ENCODE measurements at places on chromosomes 16 and 17. TPM values are rescaled to one million over a fixed set of nuclear protein-coding genes. Genes with fewer than 3 reads are reported as not detected.

STAC2 gene
- total RNA-seq: not detected

DNA sequence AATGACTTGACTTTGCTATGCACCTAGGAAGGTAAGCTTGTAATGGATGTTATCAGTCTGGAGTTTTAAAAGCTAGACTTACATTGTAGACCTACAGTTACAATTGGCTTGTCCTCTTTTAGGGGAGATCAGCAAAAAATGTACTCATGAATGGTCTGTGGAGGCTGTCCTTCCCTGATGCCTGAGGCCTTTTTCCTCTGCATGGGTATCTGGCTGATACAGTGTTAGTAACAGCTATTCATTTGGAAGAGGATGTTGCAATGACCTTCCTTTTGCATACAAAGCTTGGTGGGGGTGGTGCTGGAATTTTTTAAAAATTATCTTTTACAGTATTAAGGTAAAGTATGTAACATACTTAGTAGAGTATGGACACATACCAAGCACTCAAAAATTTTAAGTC, 525.5 kb downstream of the KIF2B start:
- no peak for DNase-seq
- H3K27me3 ChIP-seq: no peaks in the 10 kb centered on the region
- no peak overlapping the region for H3K4me3 ChIP-seq
- H3K36me3 ChIP-seq: no peaks in the 10 kb centered on the region
- H3K27ac ChIP-seq: no peak overlapping the region

- H3K36me3 ChIP-seq: peaks cover 23% of the 10 kb centered on the region
- no peak overlapping the region for H3K27ac ChIP-seq
- peaks cover 6% of the 10 kb centered on the region for H3K4me1 ChIP-seq
- no peak for DNase-seq
These were observed 62.7 kb upstream of the SREBF1 start for GRCh38 chr17:17899486-17899885.

PRSS36 gene
- 3.5 TPM for total RNA-seq

KRTAP9-8 gene
- not detected for total RNA-seq

DNA sequence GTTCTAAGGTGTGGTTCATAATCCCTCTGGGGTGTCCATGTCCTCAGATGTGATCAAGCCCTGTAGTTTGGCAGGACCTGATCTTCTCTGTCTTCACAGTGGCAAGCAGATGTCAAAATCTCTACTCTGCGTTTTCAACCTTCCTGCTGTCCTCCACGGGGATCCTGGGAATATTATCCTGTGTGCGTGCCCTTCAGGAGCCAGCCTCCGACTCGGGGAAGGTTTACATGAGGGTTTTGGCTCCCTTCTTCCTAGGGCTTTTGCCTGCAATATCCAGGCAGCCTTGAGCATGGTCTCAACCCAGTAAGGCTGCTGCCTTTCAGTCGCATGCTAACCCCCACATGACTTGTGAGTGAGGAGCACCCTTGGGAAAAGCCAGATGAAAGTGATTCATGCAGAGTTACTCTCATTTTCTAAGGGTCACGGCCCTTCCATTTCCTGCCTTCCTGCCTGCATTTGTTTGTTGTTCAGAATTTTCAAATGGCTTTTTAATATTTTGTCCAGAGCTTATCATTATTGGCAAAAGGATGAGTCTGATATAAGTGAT, 202.2 kb upstream of the CHMP6 start:
- H3K4me1 ChIP-seq: peaks cover 24% of the 10 kb centered on the region

DNA sequence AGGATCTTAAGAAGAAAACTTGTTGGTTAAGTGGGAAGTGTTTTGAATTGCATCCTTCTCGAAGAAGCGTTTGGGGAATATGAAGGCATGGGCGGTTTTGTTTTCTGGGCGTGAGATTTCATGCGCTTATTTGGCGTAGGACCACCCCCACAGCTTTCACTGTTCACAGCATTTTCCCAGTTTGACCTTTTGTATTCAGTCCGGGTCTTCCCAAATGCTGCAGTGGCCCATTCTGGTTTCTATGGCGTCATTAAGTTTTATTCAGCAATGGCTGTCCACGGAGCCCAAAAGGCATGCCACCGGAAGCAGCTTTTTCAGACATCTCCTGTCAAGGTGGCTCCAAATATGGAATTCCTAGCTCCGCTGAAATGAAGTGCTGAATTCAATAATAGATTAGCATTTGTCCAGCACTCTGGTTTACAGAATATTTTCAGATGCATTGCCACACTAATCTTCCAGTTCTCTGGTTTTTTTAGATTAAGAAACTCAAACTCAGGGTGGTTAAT, 90.6 kb upstream of the FBXO47 start:
- no peaks in the 10 kb centered on the region for H3K36me3 ChIP-seq
- H3K27me3 ChIP-seq: no peaks in the 10 kb centered on the region
- H3K4me3 ChIP-seq: no peak overlapping the region
- peaks cover 13% of the 10 kb centered on the region for H3K4me1 ChIP-seq
- no peak for DNase-seq
- no peak overlapping the region for H3K27ac ChIP-seq

- H3K4me3 ChIP-seq: peak overlapping the region; percentile 10
- H3K27me3 ChIP-seq: peaks cover 8% of the 10 kb centered on the region
- peaks cover 44% of the 10 kb centered on the region for H3K4me1 ChIP-seq
- no peaks in the 10 kb centered on the region for H3K36me3 ChIP-seq
These were observed 40.3 kb downstream of the CBFA2T3 start for GRCh38 chr16:88936556-88937205.

PPY gene
- total RNA-seq: not detected

- no peaks in the 10 kb centered on the region for H3K4me1 ChIP-seq
- H3K4me3 ChIP-seq: no peak overlapping the region
- peaks cover 2% of the 10 kb centered on the region for H3K27me3 ChIP-seq
These were observed 14.0 kb downstream of the TBX4 start for GRCh38 chr17:61466246-61466645.

GLTPD2 gene
- not detected for total RNA-seq

TAX1BP3 gene
- 17.0 TPM for total RNA-seq

KRTAP4-9 gene
- not detected for total RNA-seq

GRCh38 chr16:5502467-5502869, 404.9 kb upstream of the EEF2KMT start:
- no peak overlapping the region for H3K4me3 ChIP-seq
- no peak overlapping the region for H3K27ac ChIP-seq
- H3K4me1 ChIP-seq: no peaks in the 10 kb centered on the region
- no peaks in the 10 kb centered on the region for H3K27me3 ChIP-seq
- H3K36me3 ChIP-seq: no peaks in the 10 kb centered on the region

- no peaks in the 10 kb centered on the region for H3K27me3 ChIP-seq
- no peak overlapping the region for H3K27ac ChIP-seq
- H3K4me1 ChIP-seq: peaks cover 37% of the 10 kb centered on the region
- H3K36me3 ChIP-seq: no peaks in the 10 kb centered on the region
- H3K4me3 ChIP-seq: no peak overlapping the region
- no peak for DNase-seq
These were observed 11.3 kb upstream of the UBALD2 start for GRCh38 chr17:76253841-76254240.

- H3K27ac ChIP-seq: no peak overlapping the region
- H3K36me3 ChIP-seq: no peaks in the 10 kb centered on the region
- H3K27me3 ChIP-seq: peaks cover 22% of the 10 kb centered on the region
- H3K4me3 ChIP-seq: no peak overlapping the region
These were observed 1.2 kb downstream of the GPRC5B start for GRCh38 chr16:19883296-19883965.

DNA sequence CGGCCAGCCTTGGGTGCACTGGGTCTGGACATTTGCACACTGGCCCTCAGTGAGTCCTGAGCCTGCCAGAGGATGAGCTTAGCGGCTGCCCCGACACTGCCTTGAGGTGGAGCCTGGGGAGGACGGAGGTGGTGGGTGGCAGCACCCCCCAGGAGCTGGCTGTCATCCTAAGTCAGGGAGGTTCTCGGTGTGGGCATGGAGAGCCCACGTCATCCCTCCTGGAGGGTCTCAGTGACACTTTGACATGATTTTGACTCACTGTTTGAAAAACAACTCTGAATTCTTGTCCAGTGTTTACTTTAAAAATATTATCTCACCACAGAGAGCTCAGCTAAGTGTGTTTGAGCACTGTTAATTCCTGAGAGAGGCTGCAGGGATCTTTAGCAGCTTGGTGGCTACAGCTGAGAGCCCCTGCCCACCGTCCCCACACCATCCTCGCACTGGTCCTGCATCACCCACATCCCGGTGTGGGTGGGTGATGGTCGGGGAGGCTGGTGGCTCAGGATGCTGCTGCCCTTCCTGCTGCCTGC, 63.1 kb downstream of the BANP start:
- H3K36me3 ChIP-seq: peaks cover 17% of the 10 kb centered on the region
- no peak overlapping the region for H3K27ac ChIP-seq
- no peak for DNase-seq
- H3K27me3 ChIP-seq: no peaks in the 10 kb centered on the region
- H3K4me3 ChIP-seq: no peak overlapping the region

- no peaks in the 10 kb centered on the region for H3K36me3 ChIP-seq
- H3K4me1 ChIP-seq: no peaks in the 10 kb centered on the region
- no peaks in the 10 kb centered on the region for H3K27me3 ChIP-seq
- H3K4me3 ChIP-seq: no peak overlapping the region
These were observed 186.3 kb downstream of the CPPED1 start for GRCh38 chr16:12617401-12617819.

DNA sequence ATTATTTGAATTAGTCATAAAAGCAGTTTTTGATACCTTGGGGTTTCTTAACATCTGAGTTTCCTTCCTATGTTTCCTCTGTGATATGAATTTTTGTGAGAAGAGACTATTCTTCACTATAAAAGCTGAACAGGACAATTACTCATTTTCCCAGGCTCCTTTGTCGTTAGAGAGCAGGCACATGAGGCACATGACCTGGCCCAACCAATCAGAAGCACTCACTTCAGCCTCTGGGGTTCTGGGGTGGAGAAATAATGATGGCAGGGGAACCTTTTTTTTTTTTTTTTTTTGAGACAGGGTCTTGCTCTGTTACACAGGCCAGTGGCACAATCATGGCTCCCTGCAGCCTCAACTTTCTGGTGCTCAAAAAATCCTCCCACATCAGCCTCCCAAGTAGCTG, 145.5 kb upstream of the ASIC2 start:
- no peak overlapping the region for H3K4me3 ChIP-seq
- no peaks in the 10 kb centered on the region for H3K4me1 ChIP-seq
- H3K27ac ChIP-seq: no peak overlapping the region
- DNase-seq: no peak
- no peaks in the 10 kb centered on the region for H3K36me3 ChIP-seq
- H3K27me3 ChIP-seq: no peaks in the 10 kb centered on the region

DNA sequence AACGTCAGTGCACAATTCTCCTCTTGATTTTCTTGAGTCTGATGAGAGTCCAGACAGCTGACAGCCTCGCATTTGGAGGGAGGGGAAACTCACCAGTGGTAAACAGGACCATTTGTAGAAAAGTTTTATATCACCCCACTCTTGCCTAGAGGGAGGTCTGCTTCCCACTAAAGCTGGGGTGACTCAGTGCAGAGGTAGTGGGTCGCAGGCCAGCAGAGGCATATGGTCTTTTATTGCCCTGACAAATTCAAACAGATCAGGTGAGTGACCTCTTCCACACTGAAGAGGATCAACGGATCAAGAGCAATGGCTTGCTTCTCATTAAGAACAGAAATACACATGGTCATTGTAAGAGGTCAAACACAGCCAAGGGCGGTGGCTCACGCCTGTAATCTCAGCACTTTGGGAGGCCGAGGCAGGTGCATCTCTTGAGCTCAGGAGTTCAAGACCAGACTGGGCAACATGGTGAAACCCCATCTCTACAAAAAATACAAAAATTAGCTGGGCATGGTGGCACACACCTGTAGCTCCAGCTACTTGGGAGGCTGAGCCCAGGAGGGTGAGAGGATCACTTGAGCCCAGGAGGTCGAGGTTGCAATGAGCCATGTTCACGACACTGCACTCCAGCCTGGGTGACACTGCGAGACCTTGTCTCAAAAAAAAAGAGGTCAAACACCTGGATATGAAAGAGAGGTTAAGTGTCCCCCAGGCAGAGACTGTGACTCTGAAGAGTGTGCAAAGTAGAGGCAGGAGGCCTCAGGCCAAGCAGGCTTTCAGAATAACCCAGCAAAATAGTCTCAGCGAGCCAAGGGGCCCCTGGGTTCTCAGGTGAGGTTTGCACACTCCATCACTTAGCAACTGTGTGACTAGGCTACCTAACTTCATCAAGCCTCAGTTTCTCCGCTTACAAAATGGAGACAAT, 56.5 kb upstream of the ERN1 start:
- DNase-seq: no peak
- H3K27me3 ChIP-seq: no peaks in the 10 kb centered on the region
- no peak overlapping the region for H3K4me3 ChIP-seq

TBC1D3B gene
- 10.7 TPM for total RNA-seq

DNA sequence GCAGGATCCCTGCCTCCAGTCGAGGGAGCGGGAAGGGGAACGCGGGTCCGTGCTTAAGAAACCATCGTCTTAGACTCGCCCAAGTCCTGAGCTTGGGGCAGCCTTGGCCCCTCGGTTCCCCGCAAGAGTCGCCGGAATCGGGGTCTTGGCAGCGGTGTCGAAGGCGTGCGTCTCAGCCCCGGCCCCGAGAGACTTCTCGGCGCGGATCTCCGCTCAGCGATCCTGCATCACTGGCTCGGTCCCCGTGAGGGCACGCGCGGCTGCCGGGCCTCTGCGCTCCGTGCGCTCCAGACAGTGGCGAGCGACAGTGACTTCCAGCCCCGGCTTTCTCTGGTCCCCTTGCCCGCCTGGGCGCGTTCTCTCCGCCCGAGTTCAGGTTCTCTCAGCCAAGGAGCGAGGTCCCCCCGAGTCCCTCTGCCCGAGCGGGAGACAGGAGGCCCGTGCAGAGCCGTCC, 380 bp downstream of the HS3ST3A1 start:
- peaks cover 10% of the 10 kb centered on the region for H3K4me1 ChIP-seq
- H3K4me3 ChIP-seq: no peak overlapping the region
- no peak for DNase-seq
- no peaks in the 10 kb centered on the region for H3K36me3 ChIP-seq

DNA sequence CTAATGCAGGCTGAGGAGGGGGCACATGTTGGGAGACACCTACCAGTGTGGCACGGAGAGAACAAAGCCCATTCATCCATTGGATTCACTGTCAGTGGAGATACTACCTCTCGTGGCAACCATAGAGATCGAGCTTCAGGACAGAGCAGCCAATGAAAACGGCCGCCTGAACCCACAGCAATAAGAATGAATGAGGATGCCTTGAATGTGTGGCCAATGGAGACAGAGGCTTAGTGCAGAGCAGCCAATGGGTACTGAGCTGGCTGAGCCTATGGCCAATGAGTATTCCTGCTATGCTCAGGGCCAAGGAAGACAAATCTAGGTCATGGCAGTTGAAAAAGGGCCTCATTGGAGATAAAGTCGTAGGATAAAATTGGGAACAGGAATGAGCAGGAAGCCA, 10.9 kb downstream of the ARHGEF15 start:
- peaks cover 6% of the 10 kb centered on the region for H3K27me3 ChIP-seq
- DNase-seq: no peak
- H3K4me3 ChIP-seq: no peak overlapping the region
- H3K27ac ChIP-seq: no peak overlapping the region
- H3K36me3 ChIP-seq: no peaks in the 10 kb centered on the region

- no peak overlapping the region for H3K27ac ChIP-seq
- H3K36me3 ChIP-seq: no peaks in the 10 kb centered on the region
- DNase-seq: no peak
- H3K4me3 ChIP-seq: no peak overlapping the region
These were observed 18.0 kb downstream of the TNRC6A start for GRCh38 chr16:24747441-24747840.

DNA sequence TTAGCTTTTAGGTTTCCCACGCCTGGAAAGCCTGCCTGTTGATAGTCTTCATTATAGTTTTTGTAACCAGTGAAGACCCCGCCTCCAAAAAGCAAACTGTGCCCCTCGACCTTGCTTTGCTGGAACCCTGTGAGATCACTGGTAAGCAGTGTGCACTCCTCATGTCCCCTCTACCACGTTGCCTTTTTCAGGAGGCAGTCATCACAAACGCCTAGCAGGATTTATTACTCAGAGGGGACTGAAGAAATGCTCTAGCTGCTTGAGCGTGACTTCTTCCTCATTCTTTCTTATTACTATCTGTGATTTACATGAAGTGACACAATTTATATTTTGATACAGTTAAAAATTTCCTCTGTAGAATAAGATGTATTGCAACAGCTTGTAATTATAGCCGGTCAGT, 6.5 kb upstream of the KRTAP3-1 start:
- no peaks in the 10 kb centered on the region for H3K36me3 ChIP-seq
- no peak overlapping the region for H3K4me3 ChIP-seq
- H3K27me3 ChIP-seq: no peaks in the 10 kb centered on the region

KRT15 gene
- total RNA-seq: not detected

Measured in natural killer cell (primary cell).